ENCODE measurements at places on chromosomes 5 and 9.

- no peak for DNase-seq
Measured at GRCh38 chr5:136023958-136024541, 4.7 kb upstream of the TGFBI start.

DNA sequence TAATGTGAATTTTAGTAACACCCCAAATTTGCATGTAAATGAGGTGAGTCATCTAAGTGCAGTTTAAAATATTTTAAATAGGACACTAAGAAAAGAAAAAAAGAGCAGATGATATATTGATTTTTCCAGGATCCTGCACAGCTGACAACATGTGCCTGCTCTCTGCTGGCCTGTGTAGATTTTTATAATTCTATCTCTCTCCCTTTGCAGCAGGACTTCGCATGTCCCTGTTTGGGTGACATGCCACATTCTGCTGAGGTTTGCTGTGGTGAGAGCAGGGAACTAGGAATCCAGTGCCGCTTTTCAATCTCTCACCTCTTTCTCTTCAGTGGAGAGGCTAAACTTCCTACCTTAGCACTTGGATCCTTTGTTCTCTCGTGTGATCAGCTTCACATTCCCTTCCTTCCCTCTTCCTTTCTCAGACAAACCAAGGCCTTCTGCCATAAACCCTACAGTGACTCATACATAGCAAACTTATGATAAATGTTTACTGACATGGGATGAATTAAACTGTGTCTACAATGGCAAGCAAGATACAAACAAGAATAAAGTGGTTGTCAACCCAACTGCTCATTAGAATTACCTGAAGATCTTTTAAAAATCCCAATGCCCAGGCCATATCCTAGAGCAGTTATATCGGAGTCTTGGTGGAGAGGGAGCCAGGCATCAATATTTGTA lies 198.8 kb upstream of the EFNA5 start:
- no peak for DNase-seq

DNA sequence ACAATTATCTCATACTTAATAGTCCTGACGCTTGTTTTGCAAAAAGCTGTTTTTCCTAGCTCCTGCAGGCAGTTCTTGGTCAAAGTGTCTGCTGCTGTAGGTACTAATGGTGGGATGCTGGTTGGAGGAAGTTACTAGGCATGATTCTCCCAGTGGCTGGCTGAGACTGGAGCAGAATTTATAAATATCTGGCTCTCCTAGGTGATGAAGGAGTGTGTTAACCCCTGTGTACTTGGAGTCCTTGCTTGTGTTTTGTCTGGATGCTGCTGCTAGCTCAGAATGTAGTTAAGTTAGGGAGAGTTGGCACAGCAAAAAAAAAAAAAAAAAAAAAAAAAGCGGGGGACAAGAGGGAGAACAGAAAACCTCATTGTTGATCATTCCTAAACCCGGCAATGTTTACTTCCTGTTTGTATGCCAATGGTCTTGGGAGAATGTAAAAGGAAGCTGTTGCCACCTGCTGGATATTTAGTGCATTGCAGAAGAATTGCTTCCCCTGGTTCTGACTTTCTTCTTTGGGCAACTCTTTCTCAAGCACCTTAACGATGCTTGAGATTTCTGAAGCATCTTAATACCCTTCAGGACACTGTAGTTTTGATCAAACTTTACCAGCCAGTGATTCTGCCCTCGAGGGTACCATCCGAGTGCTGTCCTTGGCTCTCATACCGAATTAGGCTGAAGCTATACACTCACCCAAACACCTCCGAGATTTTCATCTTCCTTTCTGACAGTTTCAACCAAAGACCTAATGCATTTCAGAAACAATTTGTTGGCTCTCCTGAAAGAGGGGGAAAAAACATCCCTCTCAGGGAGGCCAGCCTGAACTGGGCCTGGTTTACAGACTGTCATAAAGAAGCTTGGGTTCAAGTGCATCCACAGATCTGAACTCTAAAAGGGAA lies 71.7 kb upstream of the WWC1 start:
- DNase-seq: no peak

GRCh38 chr5:139140591-139141071 lies 57.5 kb downstream of the SIL1 start:
- DNase-seq: no peak

- DNase-seq: no peak
Measured at GRCh38 chr5:80905405-80905804, 54.8 kb upstream of the RASGRF2 start.

- no peak for DNase-seq
Measured at GRCh38 chr5:34415559-34416198, 240.4 kb upstream of the RAI14 start.

GRCh38 chr9:96014078-96014477 lies 138.6 kb downstream of the ERCC6L2 start:
- DNase-seq: no peak

GRCh38 chr5:42583322-42583721 lies 160.1 kb downstream of the GHR start:
- no peak for DNase-seq

- no peak for DNase-seq
Measured at GRCh38 chr9:21154018-21154608, 12.3 kb downstream of the IFNA21 start.

- no peak for DNase-seq
Measured at GRCh38 chr5:98106116-98107031, 667.1 kb upstream of the RGMB start.

GRCh38 chr9:88775037-88775471 lies 216.2 kb upstream of the S1PR3 start:
- DNase-seq: no peak

GRCh38 chr5:11432116-11432515 lies 472.1 kb downstream of the CTNND2 start:
- no peak for DNase-seq

GRCh38 chr5:157369507-157369906 lies 90.5 kb upstream of the NIPAL4 start:
- DNase-seq: no peak

GRCh38 chr9:123338710-123339665 lies 17.0 kb upstream of the CRB2 start:
- no peak for DNase-seq

- no peak for DNase-seq
Measured at GRCh38 chr5:64942460-64942859, 173.7 kb downstream of the CWC27 start.

- DNase-seq: no peak
Measured at GRCh38 chr9:2576631-2577030, 45.0 kb upstream of the VLDLR start.

DNA sequence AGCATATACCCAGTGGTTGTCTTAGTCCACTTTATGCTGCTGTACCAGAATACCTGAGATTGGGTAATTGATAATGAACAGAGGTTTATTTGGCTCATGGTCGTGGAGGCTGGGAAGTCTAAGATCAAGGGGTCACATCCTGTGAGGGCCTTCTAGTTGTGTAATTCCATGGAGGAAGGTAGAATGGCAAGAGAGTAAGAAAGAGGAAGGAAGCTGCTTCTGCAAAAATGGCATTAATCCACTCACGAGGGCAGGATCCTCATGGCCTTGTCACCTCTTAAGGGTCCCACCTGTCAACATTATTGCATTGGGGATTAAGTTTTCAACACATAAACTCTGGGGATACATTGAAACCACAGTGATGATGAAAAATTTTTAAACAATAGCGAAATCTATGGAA lies 17.0 kb downstream of the BTNL8 start:
- no peak for DNase-seq

- no peak for DNase-seq
Measured at GRCh38 chr9:70438341-70438928, 24.0 kb upstream of the KLF9 start.

Data from cortex of kidney (tissue), 1 donor.